ENCODE measurements at places on chromosomes 4 and X. TPM values are rescaled to one million over a fixed set of nuclear protein-coding genes. Genes with fewer than 3 reads are reported as not detected.

Gene LIMCH1
- total RNA-seq: 12.7 TPM

Gene MAGED4B
- total RNA-seq: 197 TPM

Gene SLC26A1
- 2.6 TPM for total RNA-seq

- no peak overlapping the region for H3K4me3 ChIP-seq
- H3K36me3 ChIP-seq: no peaks in the 10 kb centered on the region
- no peaks in the 10 kb centered on the region for H3K27me3 ChIP-seq
- no peak overlapping the region for H3K27ac ChIP-seq
- H3K4me1 ChIP-seq: no peaks in the 10 kb centered on the region
- no peak for DNase-seq
These were observed 7.3 kb upstream of the DTHD1 start for GRCh38 chr4:36274158-36274557.

- peaks cover 1% of the 10 kb centered on the region for H3K4me1 ChIP-seq
- no peak overlapping the region for H3K27ac ChIP-seq
These were observed 98.0 kb upstream of the STIM2 start for GRCh38 chr4:26762650-26763049.

- H3K36me3 ChIP-seq: no peaks in the 10 kb centered on the region
- peaks cover 2% of the 10 kb centered on the region for H3K4me1 ChIP-seq
- no peak overlapping the region for H3K27ac ChIP-seq
- peaks cover 22% of the 10 kb centered on the region for H3K27me3 ChIP-seq
- DNase-seq: no peak
These were observed 99.5 kb downstream of the PPP2R2C start for GRCh38 chr4:6372649-6373525.

- peaks cover 9% of the 10 kb centered on the region for H3K4me1 ChIP-seq
These were observed 578.2 kb downstream of the KLHL13 start for GRCh38 chrX:117538178-117539089.

- no peaks in the 10 kb centered on the region for H3K27me3 ChIP-seq
- H3K27ac ChIP-seq: no peak overlapping the region
- no peak for DNase-seq
These were observed 67.4 kb downstream of the ZAR1 start for GRCh38 chr4:48557478-48557877.
